ENCODE measurements at places on chromosomes 11 and 22. TPM values are rescaled to one million over a fixed set of nuclear protein-coding genes. Genes with fewer than 3 reads are reported as not detected.

GRCh38 chr11:67270256-67271204 is 4.3 kb downstream of the GRK2 start:
- DNase-seq, result no peak
- H3K27ac ChIP-seq, result peak overlapping the region; percentile 73
- H3K36me3 ChIP-seq, result no peaks in the 10 kb centered on the region
- no peaks in the 10 kb centered on the region for H3K27me3 ChIP-seq
- peaks cover 23% of the 10 kb centered on the region for H3K4me1 ChIP-seq
- H3K4me3 ChIP-seq, result peak overlapping the region; percentile 83

DNA sequence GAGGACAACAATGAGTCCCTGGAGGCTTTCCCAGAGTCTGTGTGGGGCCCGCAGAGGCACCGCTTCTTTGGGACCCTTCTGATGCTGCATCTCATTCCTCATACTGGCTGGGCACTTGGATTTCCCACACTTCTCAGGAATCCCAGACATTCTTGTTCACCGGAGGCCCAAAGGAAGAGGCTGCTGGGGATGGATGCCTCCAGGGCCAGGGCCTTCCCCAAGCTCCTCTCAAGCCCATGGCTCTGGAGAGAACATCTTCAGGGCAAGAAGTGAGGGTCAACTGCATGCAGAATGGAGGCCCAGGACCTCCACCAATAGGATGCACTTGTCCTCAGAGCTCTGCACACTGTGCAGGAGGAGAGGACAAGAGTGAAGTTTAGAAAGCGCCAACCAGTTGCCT is 34.6 kb downstream of the DKK3 start:
- H3K36me3 ChIP-seq, result peaks cover 6% of the 10 kb centered on the region
- DNase-seq, result peak; percentile 47
- H3K27me3 ChIP-seq, result no peaks in the 10 kb centered on the region
- no peak overlapping the region for H3K4me3 ChIP-seq
- H3K4me1 ChIP-seq, result peaks cover 33% of the 10 kb centered on the region
- peak overlapping the region; percentile 26 for H3K27ac ChIP-seq

GRCh38 chr11:6693342-6694228 is 10.4 kb upstream of the MRPL17 start:
- no peaks in the 10 kb centered on the region for H3K4me1 ChIP-seq
- DNase-seq, result no peak
- no peaks in the 10 kb centered on the region for H3K36me3 ChIP-seq
- no peak overlapping the region for H3K4me3 ChIP-seq

DNA sequence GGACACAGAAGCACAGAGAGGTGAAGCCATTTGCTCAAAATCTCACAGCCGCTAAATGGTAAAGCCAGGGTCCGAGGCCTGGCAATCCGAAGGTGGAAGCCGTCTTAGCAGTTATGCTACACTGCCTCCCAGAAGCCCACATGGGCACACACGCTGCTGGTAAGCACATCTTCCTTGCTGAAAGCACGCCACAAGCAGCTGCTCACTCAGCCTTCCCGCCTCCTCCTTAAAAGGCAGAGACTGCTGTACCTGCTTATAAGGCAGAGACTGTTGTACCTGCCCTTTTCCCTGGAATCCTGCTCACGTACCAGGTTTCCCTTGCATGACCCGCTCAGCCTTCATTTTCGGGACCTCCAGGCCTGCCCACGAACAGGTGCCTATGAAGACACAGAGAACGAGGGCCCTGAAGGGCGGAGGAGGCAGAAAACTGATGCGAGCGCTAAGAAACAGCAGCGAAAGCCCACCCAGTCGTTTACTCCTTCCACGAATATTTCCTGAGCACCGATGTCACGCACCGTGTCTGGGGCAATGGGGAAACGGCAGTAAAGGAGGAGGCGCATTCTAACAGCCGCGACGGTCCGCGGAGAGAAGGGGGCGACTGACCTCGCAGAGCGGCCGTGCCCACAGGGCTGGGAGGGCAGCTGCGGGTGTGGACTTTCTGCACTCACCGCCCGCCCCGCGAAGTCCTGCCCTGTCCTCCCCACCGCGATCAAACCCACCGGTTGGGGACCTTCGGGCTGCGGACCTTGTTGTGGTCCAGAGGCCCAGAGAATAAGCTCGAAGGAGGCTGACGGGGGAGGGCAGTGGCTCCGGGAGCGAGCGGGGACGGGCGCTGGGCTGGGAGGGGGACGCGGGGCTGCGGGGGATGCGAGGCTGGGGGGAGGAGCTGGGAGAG is 13.0 kb downstream of the SPATA19 start:
- peaks cover 3% of the 10 kb centered on the region for H3K4me1 ChIP-seq
- no peak overlapping the region for H3K27ac ChIP-seq
- no peak for DNase-seq

DNA sequence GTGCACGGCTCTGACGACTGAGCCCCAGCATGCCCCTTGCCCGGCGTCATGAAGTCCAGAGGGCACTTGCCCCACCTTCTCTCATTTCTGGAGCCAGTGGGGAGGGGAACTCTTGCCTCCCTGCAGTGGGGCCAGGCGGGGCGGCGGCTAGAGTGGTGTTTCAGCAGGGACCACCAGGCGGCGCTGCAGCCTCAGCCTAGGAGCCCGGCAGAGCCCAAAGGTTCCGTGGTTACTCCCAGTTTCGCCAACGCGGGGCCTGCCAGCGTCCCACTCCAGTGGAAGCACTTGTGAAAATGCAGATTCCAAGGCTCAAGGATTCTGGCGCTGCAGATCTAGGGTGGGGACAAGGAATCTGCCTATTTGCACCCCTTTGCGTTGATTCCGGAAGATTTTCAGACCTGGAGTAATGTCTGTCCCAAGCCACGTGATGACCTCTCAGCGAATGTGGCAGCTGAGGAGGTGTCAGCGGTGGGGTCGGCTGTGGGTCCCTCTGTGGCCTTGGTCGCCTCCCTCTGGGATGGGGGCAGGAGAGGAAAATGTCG is 55.7 kb downstream of the CD82 start:
- peaks cover 26% of the 10 kb centered on the region for H3K4me1 ChIP-seq
- no peaks in the 10 kb centered on the region for H3K27me3 ChIP-seq
- DNase-seq, result peak; percentile 89
- peak overlapping the region; percentile 75 for H3K4me3 ChIP-seq
- H3K36me3 ChIP-seq, result no peaks in the 10 kb centered on the region

GRCh38 chr22:22397292-22397870 is 111.2 kb downstream of the ZNF280B start:
- no peaks in the 10 kb centered on the region for H3K36me3 ChIP-seq
- peaks cover 47% of the 10 kb centered on the region for H3K27me3 ChIP-seq
- H3K27ac ChIP-seq, result no peak overlapping the region
- DNase-seq, result no peak
- no peaks in the 10 kb centered on the region for H3K4me1 ChIP-seq
- no peak overlapping the region for H3K4me3 ChIP-seq

DNA sequence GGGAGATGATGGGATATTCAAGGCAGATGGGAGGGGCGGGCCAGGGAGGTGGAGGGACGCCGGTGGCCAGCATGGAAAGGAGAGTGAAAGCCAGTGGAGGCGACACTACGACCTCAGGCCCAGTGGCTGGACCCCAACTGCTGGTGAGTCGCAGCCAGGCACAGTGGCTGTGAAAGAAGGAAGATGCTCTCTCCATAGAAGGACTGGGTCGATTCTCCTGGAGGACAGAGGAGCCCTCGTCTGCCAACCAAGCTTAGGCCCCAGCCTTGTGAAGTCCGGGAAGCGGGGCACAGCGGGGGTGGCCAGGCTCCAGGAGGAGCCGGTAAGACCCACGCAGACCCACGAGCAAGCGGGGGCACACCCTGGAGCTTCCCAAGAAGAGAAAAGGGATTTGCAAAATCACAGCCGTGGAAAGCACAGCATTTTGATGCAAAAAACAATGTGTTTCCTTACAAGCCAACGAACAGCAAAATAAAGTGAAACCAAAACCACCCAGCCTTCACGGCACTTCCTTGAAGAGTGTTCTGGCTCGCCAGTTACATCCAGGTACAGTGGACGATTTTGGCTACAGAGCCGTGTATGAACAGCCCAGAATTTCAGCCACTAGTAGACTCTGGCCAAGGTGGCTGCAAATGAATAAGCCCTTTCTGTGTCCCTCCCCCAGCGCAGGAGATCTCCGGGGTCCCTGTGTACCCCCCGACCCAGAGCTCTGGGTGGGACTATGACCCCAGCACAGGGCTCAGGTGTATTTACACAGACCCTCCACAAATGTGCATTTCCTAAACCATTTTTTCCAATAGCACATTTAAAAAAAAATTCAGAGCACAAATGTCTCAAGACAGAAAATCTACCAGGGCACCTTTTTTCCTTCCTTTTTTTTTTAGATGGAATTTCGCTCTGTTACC is 96.9 kb downstream of the TRMU start:
- H3K36me3 ChIP-seq, result peaks cover 8% of the 10 kb centered on the region
- H3K4me3 ChIP-seq, result no peak overlapping the region
- H3K4me1 ChIP-seq, result peaks cover 5% of the 10 kb centered on the region
- no peaks in the 10 kb centered on the region for H3K27me3 ChIP-seq
- no peak for DNase-seq
- no peak overlapping the region for H3K27ac ChIP-seq

DNA sequence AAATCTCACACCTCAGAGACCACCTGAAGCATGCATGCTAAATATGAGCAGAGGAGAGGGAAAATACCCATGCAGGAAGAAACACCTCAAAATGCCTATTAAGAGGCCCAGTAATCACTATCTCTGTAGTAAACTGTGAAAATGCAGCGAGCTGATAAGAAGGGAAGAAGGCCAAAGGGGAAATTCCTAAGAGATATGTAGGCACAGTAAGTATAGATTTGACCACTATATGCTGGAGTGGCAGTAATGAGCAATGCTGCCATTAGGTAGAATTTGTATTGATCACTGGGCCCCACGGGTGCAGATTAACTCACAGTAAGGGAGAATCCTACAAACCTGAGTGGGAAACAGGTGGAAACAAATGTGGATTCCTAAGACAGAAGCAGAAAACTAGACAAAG is 1813.1 kb upstream of the RAG2 start:
- no peak for DNase-seq
- no peak overlapping the region for H3K27ac ChIP-seq
- no peaks in the 10 kb centered on the region for H3K4me1 ChIP-seq
- H3K36me3 ChIP-seq, result no peaks in the 10 kb centered on the region

- no peaks in the 10 kb centered on the region for H3K27me3 ChIP-seq
- no peak overlapping the region for H3K27ac ChIP-seq
- no peak overlapping the region for H3K4me3 ChIP-seq
- DNase-seq, result no peak
- H3K36me3 ChIP-seq, result no peaks in the 10 kb centered on the region
- no peaks in the 10 kb centered on the region for H3K4me1 ChIP-seq
These were observed 384.5 kb downstream of the TBC1D22A start for GRCh38 chr22:47146941-47147340.

- no peak for DNase-seq
- peaks cover 31% of the 10 kb centered on the region for H3K4me1 ChIP-seq
- peak overlapping the region; percentile 6 for H3K27ac ChIP-seq
- peaks cover 8% of the 10 kb centered on the region for H3K27me3 ChIP-seq
- H3K36me3 ChIP-seq, result no peaks in the 10 kb centered on the region
These were observed 349.7 kb downstream of the BUD13 start for GRCh38 chr11:116422956-116423600.

DNA sequence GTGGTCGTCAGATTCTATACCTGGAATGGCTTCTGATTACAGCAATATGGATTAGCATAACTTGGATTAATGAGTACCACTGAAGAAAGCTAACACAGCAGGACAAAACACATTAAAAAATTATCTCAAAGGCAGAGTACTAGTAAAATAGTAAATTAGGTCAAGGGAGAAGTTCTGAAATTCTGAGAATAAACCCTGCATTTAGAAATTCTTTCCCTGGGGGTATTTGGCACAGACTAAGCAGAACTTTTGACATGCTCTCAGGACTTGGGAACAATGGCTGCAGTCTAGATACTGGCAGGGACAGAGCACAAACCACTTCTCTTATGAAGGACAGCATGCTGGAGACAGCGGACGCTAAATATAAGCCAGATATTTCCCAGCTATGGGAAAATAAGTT is 85.6 kb upstream of the GRIA4 start:
- no peaks in the 10 kb centered on the region for H3K27me3 ChIP-seq
- no peaks in the 10 kb centered on the region for H3K36me3 ChIP-seq
- no peaks in the 10 kb centered on the region for H3K4me1 ChIP-seq
- no peak overlapping the region for H3K27ac ChIP-seq
- H3K4me3 ChIP-seq, result no peak overlapping the region
- no peak for DNase-seq

GRCh38 chr11:29119707-29120618 is 896.9 kb downstream of the KCNA4 start:
- no peak for DNase-seq
- H3K27ac ChIP-seq, result peak overlapping the region; percentile 57
- peaks cover 6% of the 10 kb centered on the region for H3K27me3 ChIP-seq
- H3K36me3 ChIP-seq, result no peaks in the 10 kb centered on the region
- no peak overlapping the region for H3K4me3 ChIP-seq

GRCh38 chr11:111729831-111730311 is 36.3 kb downstream of the PPP2R1B start:
- no peak for DNase-seq
- H3K27ac ChIP-seq, result peak overlapping the region; percentile 68
- H3K27me3 ChIP-seq, result no peaks in the 10 kb centered on the region
- peaks cover 9% of the 10 kb centered on the region for H3K36me3 ChIP-seq

GRCh38 chr11:92384358-92384757 is 159.7 kb downstream of the FAT3 start:
- no peaks in the 10 kb centered on the region for H3K27me3 ChIP-seq
- no peak overlapping the region for H3K4me3 ChIP-seq

GRCh38 chr11:61092908-61093763 is 9.2 kb upstream of the CD5 start:
- no peaks in the 10 kb centered on the region for H3K36me3 ChIP-seq
- no peak overlapping the region for H3K4me3 ChIP-seq
- H3K4me1 ChIP-seq, result no peaks in the 10 kb centered on the region

DNA sequence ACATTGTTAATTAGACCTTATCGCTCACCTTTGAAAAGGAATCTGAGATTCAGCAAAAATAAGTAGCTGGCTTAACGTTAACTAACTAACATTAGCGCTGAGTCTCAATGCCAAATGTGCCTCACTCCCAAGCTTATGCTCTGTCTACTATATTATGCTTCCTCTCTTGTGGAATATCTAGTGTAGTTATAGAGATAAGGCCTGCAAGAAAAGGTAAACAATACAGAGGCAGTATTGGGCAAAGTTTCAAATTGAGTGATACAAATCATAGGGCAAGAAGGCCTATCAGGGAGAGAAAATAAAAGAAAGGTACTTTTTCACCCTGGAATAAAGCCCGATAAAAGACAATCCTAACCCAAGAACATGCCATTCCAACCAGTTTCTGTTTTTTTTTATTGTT is 61.6 kb upstream of the SLC17A6 start:
- no peaks in the 10 kb centered on the region for H3K27me3 ChIP-seq
- H3K4me3 ChIP-seq, result no peak overlapping the region
- H3K27ac ChIP-seq, result no peak overlapping the region
- DNase-seq, result no peak
- peaks cover 5% of the 10 kb centered on the region for H3K4me1 ChIP-seq
- no peaks in the 10 kb centered on the region for H3K36me3 ChIP-seq

Gene CCDC157
- total RNA-seq, result 6.9 TPM

Gene CDC42EP2
- 12.9 TPM for total RNA-seq

Gene OSBP
- total RNA-seq, result 42.4 TPM

Gene OR52E1
- not detected for total RNA-seq

Gene PRG3
- total RNA-seq, result not detected

Gene MGAT3
- 47.0 TPM for total RNA-seq

Gene ARHGAP8
- total RNA-seq, result 18.0 TPM

All from type B pancreatic cell (in vitro differentiated cells).